Stimulated activated CD8-positive, alpha-beta memory T cell treated with anti-CD3 and anti-CD28 coated beads, Interleukin-2, amount 100 ng/mL, for 1 hour (primary cell): ENCODE measurements at places on chromosomes 3 and 15.
A peak's percentile ranks its signal among the peaks of the same experiment; 100 is the strongest.

GRCh38 chr3:182105875-182106274 is 394.1 kb downstream of the SOX2 start:
- no peak for DNase-seq

GRCh38 chr15:60718661-60719069 is 239.7 kb upstream of the ICE2 start:
- no peak for DNase-seq

- DNase-seq: no peak
These were observed at the start of gene STT3B for GRCh38 chr3:31532587-31533168. STT3B (plus strand) TSS chr3:31532925; CDS start chr3:31532999, 74 bp downstream.

GRCh38 chr3:13365390-13366379 is 54.4 kb downstream of the NUP210 start:
- no peak for DNase-seq

- DNase-seq: no peak
These were observed 17.8 kb downstream of the PLXNA1 start for GRCh38 chr3:127000761-127001160.

GRCh38 chr15:94584833-94585244 is 353.5 kb downstream of the MCTP2 start:
- peak; percentile 5 for DNase-seq

GRCh38 chr3:187734841-187735240 is 10.4 kb downstream of the BCL6 start:
- no peak for DNase-seq

DNA sequence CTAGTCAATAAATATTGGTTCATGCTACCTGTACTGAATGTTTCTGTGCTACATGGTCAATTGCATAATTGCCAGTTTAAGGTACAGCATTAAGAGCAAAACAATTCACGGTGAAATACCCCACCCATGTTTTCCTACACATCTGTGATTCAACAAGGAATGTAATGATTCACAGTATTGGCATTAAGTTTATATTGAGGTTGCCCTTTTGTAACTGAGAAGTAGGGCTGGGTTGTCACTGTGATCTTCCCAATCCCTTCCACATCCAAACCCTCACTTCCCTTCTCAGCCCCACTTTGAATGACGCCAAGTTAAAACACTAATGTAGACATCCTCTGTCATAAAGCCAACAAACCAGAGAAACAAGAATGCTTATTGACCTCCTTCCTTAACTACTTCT is 112.0 kb upstream of the TJP1 start:
- DNase-seq: no peak

GRCh38 chr3:65177960-65178376 is 490.2 kb upstream of the ADAMTS9 start:
- DNase-seq: no peak

DNA sequence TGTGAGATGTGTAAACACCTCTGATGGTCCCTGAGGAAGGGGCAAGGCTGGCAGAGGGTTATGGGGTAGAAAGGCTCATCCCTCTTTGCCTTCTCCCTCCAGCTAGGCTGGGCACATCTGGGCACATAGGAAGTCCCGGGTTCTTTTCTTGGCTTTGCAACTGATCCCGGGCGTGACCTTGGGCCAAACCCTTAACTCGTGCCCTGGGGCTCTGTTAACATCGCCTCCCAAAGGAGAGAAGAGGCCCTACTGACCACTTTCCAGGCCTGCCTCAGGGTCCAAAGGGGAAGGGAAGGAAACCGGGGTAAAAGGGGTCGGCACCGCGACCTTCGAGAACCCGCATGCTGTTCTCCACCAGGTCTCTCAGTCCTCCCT is 549 bp downstream of the C3orf18 start:
- no peak for DNase-seq

DNA sequence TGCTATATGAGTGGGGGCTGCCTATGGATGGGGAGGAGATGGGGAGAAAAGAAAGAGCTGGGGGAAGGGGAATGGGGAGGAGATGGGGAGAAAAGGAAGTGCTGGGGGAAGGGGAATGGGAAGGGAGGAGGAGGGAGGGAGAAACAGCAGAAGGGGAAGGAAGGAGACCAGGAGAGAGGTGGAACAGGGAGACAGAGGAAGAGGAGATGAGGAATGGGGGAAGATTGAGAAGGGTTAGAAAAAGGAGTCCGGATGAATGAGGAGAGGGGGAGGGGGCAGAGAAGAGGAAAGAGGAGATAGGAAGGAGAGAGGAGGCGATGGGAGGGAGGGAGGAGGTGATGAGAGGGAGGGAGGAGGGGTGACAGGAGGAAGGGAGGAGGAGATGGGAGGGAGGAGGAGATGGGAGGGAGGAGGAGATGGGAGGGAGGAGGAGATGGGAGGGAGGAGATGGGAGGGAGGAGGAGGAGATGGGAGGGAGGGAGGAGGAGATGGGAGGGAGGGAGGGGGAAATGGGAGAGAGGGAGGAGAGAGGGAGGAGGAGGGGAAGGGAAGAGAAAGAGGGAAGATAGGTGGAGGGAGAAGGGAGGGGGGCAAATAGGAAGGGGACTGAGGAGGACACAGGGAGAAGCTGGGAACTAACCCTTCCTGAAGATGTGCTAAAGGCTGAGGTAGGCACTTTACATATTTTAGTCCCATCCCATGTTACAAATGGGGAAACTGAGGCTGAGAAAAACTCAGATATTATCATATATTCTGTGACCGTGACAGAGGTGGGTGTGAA is 6.6 kb upstream of the BCL2L10 start:
- DNase-seq: no peak
